ENCODE measurements at places on chromosomes 1 and 21.

- no peaks in the 10 kb centered on the region for H3K36me3 ChIP-seq
- no peak overlapping the region for H3K27ac ChIP-seq
- H3K4me1 ChIP-seq = no peaks in the 10 kb centered on the region
- no peak overlapping the region for H3K4me3 ChIP-seq
- DNase-seq = no peak
These were observed 25.2 kb downstream of the NHLH2 start for GRCh38 chr1:115815694-115816093.

- H3K4me3 ChIP-seq = peak within 1 kb of the TSS; percentile 44
- H3K36me3 ChIP-seq = no peaks in the 10 kb centered on the region
- H3K4me1 ChIP-seq = no peaks in the 10 kb centered on the region
These were observed at the start of gene TMEM61 for GRCh38 chr1:54980528-54981241. TSS of gene TMEM61 (plus strand) at chr1:54980628. CDS start at chr1:54981066, 438 bp downstream.

DNA sequence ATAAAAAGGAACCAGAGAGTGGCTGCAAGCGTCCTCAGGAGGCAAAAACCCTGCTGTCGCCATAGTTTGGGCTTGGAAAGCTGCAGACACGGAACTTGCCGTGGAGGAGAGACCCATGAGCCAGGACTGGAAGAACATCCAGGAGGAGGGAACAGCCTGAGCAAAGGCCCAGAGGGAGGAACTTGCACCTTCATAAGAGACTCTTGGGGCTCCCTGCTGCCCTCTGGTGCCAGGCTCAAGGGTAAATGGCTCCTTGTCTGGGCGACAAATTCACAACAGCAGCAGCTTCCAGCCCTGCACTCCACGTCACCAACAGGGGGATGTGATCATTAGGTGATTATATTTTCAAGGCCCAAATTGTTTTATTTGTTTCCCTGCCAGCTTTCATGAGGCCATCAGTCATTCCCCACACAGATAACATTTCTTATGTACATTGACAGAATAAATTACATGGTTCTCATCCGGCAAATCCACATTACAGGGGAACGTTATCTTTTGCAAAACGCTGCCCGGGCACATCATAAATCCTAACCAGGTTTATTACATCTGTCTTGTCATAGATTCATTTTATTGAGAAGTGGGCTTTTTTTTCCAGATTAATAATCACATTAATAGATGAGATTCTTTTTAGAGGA, 143.0 kb upstream of the GRIK3 start:
- no peak overlapping the region for H3K4me3 ChIP-seq
- H3K36me3 ChIP-seq = no peaks in the 10 kb centered on the region
- no peaks in the 10 kb centered on the region for H3K4me1 ChIP-seq
- H3K27me3 ChIP-seq = no peaks in the 10 kb centered on the region
- peak; percentile 19 for DNase-seq

DNA sequence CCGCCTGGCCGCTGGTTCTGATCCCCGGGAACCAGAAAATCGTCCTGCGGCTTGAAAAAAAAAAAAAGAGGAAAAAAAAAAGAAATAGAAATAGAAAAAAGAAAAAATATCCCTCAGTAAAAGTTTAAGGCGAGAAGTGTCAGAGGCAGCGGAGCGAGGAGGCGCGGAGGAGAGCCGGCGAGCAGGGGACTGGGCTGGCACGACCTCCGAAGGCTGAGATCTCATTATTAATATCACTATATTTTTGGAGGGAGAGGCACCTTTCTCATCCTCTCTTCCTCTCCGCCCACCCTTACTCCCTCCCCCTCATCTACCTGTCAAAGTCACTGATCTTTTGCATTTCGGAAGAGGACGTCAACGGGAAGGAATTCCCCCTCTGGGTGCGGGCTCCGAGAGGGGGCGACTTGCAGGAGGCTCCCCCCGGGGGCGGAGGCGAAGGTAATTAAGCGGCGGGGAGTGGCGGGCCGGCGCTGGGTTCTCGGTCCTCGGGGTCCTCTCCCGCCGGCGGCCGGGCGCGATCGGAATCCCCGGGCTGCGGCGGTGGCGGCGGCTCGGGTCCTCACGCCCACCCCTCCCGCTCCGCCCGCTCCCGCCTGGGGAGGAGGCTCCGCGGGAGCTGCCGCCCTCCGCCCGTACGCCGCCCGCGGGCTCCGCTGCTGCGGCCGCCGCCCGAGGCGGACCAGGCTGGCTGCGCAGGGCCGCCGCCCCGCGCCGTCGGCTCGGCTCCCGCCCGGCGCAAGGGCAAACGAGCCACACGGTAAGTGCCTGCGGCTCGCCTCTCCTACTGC, at the start of gene NTNG1:
Gene NTNG1 (plus strand): TSS at position 337 of the 788 bp plus-strand sequence.
- no peaks in the 10 kb centered on the region for H3K27me3 ChIP-seq
- peak; percentile 66 for DNase-seq
- H3K27ac ChIP-seq = peak within 1 kb of the TSS; percentile 48
- peak within 1 kb of the TSS; percentile 98 for H3K4me3 ChIP-seq
- peaks cover 36% of the 10 kb centered on the region for H3K4me1 ChIP-seq
- no peaks in the 10 kb centered on the region for H3K36me3 ChIP-seq

GRCh38 chr1:226974544-226975258, 34.6 kb downstream of the COQ8A start:
- H3K4me3 ChIP-seq = no peak overlapping the region
- H3K27ac ChIP-seq = no peak overlapping the region
- peak; percentile 5 for DNase-seq
- H3K27me3 ChIP-seq = no peaks in the 10 kb centered on the region

DNA sequence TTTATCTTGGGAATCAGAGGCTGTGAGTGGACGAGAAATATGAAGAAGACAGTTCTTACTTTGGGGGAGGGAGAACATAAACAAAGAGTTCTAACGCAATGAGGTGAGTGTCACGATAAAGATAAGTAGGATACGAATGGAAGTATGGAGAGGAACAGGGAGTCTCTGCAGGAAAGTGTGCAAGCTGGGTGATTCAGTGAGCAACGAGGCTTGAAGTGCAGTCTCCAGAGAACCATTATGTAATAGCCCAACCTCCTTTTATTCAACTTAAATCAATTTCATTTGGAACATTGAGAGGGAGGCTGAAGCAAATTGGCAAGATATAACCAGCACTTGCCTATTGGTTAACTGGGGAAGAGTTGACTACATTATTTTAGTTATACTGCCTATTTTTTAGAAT, 99.3 kb upstream of the PLD5 start:
- H3K4me3 ChIP-seq = no peak overlapping the region
- no peaks in the 10 kb centered on the region for H3K36me3 ChIP-seq
- H3K27me3 ChIP-seq = no peaks in the 10 kb centered on the region
- DNase-seq = no peak

DNA sequence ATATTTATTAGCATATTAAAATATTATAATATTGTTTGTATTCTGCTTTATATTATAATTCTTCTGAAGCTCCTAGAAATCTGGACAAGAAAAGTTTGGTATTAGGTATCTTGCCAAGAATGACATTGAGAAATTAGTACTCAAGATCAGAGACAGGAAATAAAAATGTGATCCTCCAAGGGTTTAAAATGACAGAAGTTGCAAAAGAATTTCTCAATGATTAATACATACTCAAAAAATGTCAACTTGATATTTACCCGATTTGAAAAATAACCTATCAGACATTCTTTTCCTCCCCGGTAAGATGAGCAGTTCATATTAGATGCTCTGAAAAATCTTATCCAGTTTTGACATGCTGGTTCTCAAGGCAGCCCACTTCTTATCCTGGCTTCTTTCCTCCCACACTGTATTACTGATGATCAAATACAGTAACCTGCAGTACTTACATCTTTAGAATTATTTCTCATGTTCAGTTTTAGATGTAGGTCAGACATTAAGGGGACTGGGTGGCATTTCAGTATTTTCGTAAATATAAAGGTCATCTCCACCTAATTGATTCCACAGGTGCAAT, 55.3 kb downstream of the CACHD1 start:
- peaks cover 23% of the 10 kb centered on the region for H3K4me1 ChIP-seq
- H3K27ac ChIP-seq = no peak overlapping the region
- no peaks in the 10 kb centered on the region for H3K27me3 ChIP-seq
- DNase-seq = no peak
- H3K36me3 ChIP-seq = no peaks in the 10 kb centered on the region
- H3K4me3 ChIP-seq = no peak overlapping the region

- H3K4me3 ChIP-seq = no peak overlapping the region
- H3K27ac ChIP-seq = no peak overlapping the region
- no peak for DNase-seq
- H3K27me3 ChIP-seq = no peaks in the 10 kb centered on the region
These were observed 95.2 kb downstream of the NPHP4 start for GRCh38 chr1:5896706-5897660.

DNA sequence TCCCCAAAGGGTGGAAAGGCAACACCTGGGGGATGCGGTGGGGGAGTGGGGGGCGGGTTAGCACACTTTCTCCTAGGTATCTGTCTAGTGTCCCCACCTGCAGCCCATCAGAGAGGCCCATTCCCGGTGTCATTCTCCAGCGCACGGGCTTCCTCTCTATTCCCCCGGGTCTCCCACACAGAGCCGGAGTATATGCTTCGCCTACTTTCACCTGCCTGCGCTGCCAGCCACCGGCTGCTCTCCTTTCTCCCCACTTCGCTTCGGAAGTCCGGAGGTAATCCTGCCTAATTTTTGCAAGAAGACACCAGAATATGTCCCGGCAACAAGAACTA, 852 bp downstream of the RGS7 start:
- DNase-seq = no peak
- H3K4me3 ChIP-seq = peak overlapping the region; percentile 66
- no peaks in the 10 kb centered on the region for H3K36me3 ChIP-seq
- no peak overlapping the region for H3K27ac ChIP-seq
- H3K4me1 ChIP-seq = no peaks in the 10 kb centered on the region

DNA sequence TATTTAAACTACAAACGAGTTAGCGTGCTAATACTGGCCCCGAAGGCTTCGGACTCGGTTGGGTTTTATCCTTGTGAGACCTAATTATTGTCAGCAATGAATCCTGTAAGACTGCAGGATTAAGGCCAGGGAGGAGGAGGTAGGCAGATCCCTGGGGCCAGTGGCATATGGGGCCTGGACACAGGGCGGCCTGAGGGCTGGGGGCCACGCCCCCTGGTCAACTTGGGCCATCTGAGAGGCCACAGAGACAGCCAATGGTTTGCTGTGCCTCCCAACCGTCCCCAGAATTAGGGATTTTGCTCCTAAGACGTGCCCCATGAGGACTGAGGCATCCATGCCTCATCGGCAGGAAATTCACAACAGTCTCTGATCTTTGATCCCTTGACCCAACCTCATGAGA, 31.1 kb upstream of the DISP3 start:
- peaks cover 3% of the 10 kb centered on the region for H3K27me3 ChIP-seq
- H3K4me1 ChIP-seq = no peaks in the 10 kb centered on the region
- H3K4me3 ChIP-seq = no peak overlapping the region
- no peak for DNase-seq
- no peaks in the 10 kb centered on the region for H3K36me3 ChIP-seq

- no peak overlapping the region for H3K27ac ChIP-seq
- H3K4me1 ChIP-seq = peaks cover 10% of the 10 kb centered on the region
- DNase-seq = no peak
These were observed 115.6 kb downstream of the ZNF281 start for GRCh38 chr1:200294241-200294640.

- peaks cover 57% of the 10 kb centered on the region for H3K4me1 ChIP-seq
- peak overlapping the region; percentile 96 for H3K27ac ChIP-seq
- H3K36me3 ChIP-seq = no peaks in the 10 kb centered on the region
- DNase-seq = peak; percentile 66
- no peak overlapping the region for H3K4me3 ChIP-seq
These were observed 9.7 kb downstream of the SKI start for GRCh38 chr1:2237773-2238172.

DNA sequence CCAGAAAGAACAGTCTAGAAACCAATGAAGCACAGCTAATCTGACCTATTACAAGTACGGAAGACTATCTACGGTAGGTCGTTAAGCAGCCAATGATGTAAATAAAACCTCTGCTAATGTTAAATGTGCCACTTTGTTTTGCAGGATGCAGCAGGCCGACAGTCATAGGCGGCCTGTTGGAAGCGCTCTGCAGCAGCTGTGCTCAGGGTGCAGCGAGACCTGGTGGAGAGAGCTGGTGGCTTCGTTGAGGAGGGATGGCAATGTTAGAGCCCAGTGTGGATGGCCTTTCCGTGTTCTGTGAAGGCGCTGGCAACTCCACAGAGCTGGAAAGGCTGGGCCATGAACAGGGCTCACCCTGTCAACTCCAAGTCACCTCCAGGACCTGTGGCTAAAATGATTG, 87.3 kb downstream of the PCP4 start:
- no peaks in the 10 kb centered on the region for H3K27me3 ChIP-seq
- DNase-seq = no peak
- no peaks in the 10 kb centered on the region for H3K36me3 ChIP-seq
- H3K4me1 ChIP-seq = no peaks in the 10 kb centered on the region

DNA sequence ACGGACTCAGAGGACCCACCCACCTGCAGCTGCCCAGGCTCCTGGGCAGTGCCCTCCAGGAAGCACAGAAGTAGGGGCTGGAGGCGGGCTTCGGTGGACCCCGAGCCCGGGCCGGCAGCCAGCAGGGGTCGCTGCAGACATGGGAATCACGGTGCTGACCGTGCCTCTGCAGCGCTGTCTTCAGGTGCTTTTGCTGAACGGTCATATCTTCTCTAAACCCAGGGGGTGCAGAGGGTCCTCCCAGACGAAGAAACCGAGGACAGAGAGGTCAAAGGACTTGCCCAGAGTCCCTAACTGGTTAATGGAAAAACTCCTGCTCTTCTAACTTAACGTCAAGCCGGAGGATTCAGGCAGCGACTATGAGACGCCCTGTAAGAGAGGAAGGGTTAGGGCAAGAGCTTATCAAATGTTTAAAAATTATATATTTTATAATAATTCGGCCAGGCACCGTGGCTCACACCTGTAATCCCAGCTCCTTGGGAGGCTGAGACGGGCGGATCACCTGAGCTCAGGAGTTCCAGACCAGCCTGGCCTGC, 21.5 kb upstream of the LEFTY2 start:
- no peaks in the 10 kb centered on the region for H3K4me1 ChIP-seq
- H3K36me3 ChIP-seq = no peaks in the 10 kb centered on the region
- 0 out of 2 replicates have a peak overlapping the region, but pooled peaks have one; percentile 16 for H3K4me3 ChIP-seq
- peak; percentile 36 for DNase-seq

GRCh38 chr1:233440951-233441401, 113.5 kb downstream of the MAP3K21 start:
- H3K4me3 ChIP-seq = no peak overlapping the region
- H3K36me3 ChIP-seq = no peaks in the 10 kb centered on the region
- peak; percentile 80 for DNase-seq
- no peak overlapping the region for H3K27ac ChIP-seq
- no peaks in the 10 kb centered on the region for H3K4me1 ChIP-seq
- H3K27me3 ChIP-seq = peaks cover 13% of the 10 kb centered on the region

DNA sequence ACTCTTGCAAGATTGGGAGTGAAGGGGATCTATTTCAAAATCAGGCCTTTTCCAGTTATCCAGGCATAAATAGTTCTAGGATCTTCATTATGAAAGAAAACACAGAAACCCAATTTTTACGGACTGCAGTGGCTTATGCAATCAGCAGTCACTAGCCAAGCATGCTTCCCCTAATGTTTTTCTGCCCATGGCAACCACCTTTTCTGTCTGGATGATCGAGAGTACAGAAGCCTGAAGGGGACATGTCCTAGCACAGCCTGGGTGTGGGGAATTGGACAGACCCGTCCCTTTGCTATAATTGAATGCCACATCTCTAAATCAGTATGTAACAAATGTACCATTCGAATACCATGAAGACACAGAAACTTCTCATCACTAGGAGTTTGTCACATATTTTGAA, 29.8 kb upstream of the NCAM2 start:
- H3K4me3 ChIP-seq = no peak overlapping the region
- no peak for DNase-seq
- no peaks in the 10 kb centered on the region for H3K36me3 ChIP-seq
- H3K27ac ChIP-seq = no peak overlapping the region
